Activated CD8-positive, alpha-beta memory T cell treated with anti-CD3 and anti-CD28 coated beads, Interleukin-2, amount 50 U/mL, for 4 hours (primary cell): ENCODE measurements at places on chromosomes 7 and 10.

DNA sequence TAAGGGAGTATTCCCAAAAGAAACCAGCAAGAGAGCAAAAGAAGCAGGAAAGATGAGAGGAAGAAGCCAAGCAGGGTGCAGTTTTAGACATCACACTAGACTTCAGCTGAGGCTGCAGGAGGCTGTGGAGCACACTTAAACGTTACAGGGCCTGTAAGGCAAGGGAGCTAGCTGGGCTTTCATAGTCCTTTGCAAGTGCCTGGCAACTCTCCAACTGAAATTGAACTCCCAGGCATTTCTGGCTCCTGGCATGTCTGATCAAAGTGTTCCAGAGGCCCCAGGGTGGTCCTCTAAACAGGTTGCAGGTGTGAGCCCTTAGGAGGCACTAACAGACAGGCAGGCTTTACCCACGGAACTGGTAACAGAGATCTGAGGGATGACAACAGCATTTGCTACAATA, 750.2 kb downstream of the XPNPEP1 start:
- DNase-seq = no peak

- no peak for DNase-seq
These were observed 866.9 kb downstream of the LRMDA start for GRCh38 chr10:76298329-76298728.

GRCh38 chr7:81839708-81840369, 70.0 kb upstream of the HGF start:
- no peak for DNase-seq

- no peak for DNase-seq
These were observed 16.8 kb downstream of the MACC1 start for GRCh38 chr7:20200361-20200760.
